ENCODE measurements at places on chromosomes 5 and 9. TPM values are rescaled to one million over a fixed set of nuclear protein-coding genes. Genes with fewer than 3 reads are reported as not detected.

- DNase-seq, result peak; percentile 86
Observed at GRCh38 chr9:3746296-3747275, 220.8 kb upstream of the RFX3 start.

Gene PRLR
- total RNA-seq, result 1.8 TPM

Gene HAND1
- not detected for total RNA-seq

Gene FER
- 13.6 TPM for total RNA-seq

Gene AHRR
- total RNA-seq, result 2.6 TPM

Gene EFNA5
- total RNA-seq, result 24.6 TPM

DNA sequence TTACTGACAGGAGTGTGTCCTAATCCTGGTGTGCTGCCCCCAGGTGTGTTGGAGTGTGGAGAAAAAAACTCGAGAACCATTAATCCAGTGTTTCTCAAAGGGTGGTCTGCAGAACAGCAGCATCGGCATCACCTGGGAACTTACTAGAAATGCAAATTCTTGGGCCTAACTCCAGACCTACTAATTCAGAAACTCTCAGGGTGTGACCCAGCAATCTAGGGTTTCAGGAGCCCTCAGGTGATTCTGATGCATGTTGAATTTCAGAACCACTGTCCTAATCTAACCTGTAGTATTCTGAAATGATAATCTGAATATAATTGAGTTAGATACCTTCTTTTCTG, 30.0 kb upstream of the IL6ST start:
- DNase-seq, result no peak

Gene SOWAHA
- 0.21 TPM for total RNA-seq

- DNase-seq, result no peak
Observed at GRCh38 chr9:16654596-16655126, 215.8 kb downstream of the BNC2 start.

DNA sequence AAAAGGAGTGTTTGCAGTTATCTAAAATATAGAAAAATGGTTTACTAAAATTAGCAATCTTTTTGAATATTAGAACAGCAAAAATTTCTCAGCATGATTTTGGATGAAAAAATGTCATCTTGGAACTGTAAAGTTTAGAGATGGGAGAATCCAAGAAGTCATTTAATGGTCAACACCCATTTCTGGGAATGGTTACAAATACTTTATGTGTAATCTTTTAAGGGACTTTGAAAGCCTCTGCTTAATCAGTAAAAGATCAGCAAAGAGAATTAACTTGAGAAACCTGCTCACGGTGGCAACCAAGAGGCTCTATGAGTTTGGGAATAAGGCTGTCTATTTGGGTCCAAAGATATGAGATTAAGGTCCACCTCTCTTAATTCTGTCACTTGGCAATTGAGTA, 13.0 kb downstream of the C1QTNF3 start:
- no peak for DNase-seq

DNA sequence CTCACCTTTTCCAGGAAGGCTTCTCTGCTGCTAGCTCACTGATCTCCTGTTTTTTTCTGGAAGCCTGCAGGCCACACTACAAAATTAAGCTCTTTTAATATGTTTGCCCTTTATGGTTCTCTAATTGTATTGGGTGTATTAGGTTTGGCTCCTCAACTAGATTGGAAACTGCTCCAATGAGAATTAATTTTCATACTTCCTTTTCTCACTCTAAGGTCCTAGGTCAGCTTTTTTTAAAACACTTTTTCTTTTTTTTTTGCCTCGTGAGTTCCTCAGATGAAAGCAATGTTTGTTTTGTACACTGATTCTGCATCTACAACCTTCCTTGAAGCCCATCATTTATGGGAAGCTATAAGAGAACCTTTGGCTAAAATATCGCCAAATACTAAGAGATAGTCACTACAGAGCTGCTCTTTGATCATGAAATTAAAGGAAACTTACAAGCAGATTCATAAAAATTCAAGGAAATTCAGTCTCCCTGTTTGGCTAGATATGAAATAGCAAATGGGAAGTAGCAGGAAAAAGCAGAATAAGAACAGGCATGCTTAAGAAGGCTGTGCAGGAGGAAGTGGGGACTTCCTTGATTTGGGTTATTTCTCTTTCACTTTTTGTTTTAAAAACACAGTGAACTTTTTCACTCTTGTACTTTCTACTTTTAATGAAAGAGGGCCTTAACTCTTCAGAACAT, 55.2 kb upstream of the FYB1 start:
- DNase-seq, result no peak

GRCh38 chr9:86636038-86636437, 281.8 kb upstream of the TUT7 start:
- DNase-seq, result no peak

DNA sequence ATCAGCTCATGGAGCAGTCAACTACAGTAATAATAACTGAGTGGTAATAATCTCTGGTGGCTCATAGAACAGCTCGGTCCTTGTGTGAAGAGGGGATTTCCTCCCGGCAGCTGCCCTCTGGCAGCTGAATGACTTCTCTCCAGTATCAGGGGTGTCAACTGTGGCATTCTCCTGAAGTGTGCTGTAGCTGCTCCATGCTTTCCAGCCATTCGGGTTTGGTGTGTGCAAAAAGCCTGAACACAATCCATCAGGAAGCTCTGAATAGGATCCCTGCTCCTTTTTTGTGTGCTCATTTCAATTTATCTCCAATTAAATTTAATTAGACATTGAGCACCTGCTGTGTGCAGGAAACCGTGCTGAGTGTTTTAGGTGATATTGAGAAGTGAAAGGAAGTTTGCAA, 59.8 kb upstream of the BARX1 start:
- no peak for DNase-seq

DNA sequence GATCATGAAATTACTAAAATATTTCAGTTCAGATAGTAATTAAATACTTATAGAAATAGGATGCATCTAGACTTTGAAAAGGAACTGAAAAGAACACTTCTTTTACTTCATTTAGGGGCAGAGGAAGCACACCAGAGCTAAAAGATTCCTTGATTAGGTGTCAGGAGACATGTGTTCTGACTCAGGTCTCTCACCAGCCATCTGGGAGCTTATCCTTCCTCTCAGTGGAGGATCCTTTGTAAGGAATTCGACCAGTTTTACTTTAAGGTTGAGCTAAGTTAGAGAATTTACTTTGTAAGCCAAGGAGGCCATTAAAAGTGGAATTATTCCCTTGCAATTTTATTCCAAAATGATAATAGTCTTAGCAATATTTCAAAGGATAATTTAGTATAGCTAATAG, 16.7 kb downstream of the VCAN start:
- no peak for DNase-seq

Gene BNC2
- total RNA-seq, result 1.5 TPM

Gene PCDHA5
- not detected for total RNA-seq

GRCh38 chr5:122187426-122187825, 58.1 kb downstream of the ZNF474 start:
- DNase-seq, result no peak

Gene TGFBR1
- 87.8 TPM for total RNA-seq

DNA sequence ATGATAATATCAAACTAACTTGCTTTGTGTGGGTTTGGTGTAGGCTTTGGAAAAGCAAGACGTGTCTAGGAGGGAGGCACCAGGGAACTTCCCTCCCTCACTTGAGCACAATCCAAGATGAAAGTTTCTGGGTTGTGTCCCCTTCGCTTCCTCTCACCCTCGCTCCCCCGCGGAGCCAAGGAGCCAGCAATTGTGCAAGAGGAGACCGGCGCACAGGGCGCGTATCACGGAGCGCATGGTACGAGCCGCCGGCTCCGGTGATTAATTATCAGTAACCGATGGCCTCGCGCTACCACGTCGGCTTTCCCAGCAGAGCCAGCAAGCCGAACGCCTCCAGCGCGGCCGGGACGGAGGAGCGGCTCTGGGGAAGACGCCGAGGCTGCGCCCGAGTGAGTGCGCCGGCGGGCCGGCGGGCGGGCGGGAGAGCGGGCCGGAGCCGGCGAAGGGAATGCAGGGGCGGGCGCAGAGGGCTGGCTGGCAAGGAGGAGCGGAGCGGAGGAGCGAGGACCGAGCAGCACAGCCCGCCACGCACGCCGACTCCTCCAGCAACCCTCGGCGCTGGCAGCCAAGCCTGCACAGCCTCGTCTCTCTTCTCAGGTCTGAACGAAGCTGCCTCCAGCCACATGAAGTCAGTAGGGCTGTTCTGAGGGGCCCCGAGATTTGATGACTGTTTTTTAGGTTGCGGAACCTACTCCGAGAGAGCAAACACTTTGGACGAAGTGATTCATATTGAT, 143.6 kb downstream of the BNC2 start:
- DNase-seq, result no peak
